CMK (cell line): ENCODE measurements at places on chromosomes 5 and 9.

DNA sequence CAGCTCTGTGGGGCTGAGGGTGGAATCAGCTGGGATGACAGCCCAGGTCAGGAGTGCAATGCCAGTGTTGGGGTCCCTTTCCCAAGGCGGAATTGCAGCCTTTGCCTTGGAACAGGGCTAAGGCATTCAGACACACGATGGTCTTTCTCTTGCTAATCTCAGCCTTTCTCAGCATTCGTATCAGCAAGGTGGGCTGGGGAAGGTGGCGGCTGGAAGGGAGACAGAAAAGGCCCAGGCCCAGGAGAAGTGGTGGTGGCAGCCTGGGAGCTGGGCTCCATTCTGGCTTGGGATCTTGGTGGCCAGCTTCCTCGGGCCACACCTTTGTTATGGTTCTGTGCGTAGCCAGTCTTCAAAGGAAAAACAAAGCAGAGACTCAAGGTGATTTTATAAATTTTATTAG, 1.1 kb upstream of the ARHGEF28 start:
- DNase-seq: no peak

- DNase-seq: no peak
Observed at GRCh38 chr9:99561961-99562565, 259.6 kb upstream of the NR4A3 start.

DNA sequence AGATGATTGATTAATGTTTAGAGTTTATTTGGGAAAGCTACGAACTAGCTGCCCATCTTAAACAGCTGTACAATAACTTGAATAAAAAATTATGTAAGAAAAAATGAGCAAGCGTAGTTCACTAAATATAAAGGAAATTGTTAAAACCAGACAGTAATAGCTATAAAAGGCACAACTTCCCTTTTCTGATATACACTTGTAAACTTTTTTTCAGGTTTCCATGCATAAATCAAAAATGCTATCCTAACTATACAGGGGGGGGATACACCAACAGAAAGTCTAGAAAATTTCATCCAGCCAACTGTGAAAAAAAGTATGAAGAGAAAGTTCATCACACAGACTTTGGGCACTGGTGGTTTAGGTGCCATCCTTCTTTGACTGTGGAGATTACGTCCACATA, 122.3 kb downstream of the NR3C1 start:
- no peak for DNase-seq

- no peak for DNase-seq
Observed at GRCh38 chr9:13568405-13568804, 288.9 kb upstream of the MPDZ start.

- DNase-seq: no peak
Observed at GRCh38 chr9:87236546-87236945, 261.1 kb upstream of the DAPK1 start.

DNA sequence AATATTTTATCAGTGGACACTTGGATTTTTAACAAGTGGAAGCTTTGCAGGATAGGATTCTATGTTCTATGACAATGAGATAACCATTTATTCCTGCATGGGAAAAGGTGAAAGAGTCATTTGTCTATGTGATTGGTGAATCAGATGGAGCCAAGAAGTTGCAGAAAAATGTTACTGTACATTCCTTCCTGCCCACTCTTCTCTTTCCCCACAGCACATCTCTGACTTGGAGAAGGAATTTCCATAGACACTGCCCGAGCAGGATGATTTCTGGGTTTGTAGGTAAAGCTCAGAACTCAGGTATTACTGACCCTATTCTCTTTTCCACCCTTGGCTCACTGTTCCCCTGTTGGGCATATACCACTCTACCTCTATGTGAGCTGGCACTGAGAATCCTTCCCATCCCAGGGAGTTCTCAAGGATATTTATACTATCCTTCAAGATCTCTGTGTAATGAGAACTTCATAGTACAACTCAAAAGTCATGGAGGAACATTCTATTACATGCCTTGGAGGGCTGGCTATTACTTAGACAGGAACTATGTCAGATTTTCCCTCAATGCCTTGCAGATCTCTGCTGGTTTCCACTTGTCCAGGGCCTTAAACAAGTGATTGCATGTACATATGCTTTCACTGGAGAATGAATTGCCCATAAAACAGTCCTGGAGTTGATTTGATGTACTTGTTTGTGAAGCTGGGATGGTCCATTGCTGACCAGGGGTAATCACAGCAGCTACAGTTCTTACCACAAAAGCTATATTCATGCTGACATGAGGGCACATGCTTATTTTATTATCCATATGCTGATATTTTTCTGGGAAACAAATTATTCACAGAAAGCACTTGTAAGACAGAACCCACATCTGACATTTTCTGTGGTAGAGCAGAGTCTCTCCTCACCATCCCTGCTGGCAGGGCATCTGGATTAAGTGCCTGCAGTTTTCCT, 24.1 kb downstream of the SLC1A3 start:
- DNase-seq: no peak

DNA sequence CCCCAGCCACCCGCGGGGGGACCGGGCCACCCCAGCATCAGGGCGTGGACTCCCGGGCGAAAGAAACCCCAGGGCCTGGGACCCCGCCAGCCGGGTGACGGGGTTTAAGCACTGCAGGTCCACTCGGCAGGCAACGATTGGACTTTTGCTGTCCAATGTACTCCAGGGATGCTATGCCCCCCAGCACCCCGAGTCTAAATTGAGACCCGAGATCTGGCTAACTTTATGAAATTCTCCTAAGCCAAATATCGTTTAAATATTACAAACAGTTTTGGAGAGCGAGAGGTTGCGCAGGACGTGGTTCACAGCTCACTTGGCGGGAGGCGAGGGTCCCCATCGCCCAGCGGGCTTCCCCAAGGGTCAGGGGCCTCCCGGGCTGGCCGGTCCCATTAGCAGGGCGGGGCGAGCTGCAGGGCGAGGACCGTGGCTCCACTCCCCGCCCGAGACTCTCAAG, 384 bp upstream of the MRPS2 start:
- DNase-seq: no peak

DNA sequence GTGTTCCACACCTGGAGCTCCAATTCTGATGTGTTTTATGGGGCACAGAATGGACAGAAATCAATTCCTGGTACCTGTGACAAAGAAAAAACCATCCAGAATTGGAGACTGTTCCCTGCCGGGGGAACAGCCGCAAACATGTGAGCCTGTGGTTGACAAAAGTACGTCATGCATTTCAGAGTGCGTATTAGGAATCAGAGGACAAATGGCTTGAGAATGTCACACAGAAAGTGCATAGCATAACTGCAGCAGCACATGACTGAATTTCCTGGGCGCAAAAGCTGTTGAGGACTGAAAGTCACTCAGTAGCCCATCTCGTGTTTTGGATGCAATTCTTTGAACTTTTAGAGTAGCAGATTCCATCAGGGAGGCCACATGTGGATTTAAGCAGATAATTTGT, 85.1 kb downstream of the TRIO start:
- no peak for DNase-seq

DNA sequence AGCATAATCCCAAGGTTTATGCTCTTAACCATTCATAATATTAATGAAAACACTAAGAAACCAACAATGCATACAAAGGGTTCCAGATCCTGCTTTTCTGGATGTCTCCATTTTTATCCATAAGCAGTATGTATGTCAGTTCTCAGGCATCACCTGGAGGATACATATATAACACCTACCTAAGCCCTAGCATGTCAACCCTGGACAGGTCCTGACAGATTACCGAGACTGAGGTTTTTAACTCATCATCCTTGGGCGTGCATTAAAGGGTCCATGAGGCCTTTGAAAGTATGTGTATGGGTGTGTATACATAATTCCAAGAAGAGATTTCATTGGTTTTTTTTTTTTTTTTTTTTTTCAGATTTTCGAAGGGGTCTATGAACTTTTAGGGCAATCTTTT, 70.6 kb downstream of the SH3TC2 start:
- DNase-seq: no peak

DNA sequence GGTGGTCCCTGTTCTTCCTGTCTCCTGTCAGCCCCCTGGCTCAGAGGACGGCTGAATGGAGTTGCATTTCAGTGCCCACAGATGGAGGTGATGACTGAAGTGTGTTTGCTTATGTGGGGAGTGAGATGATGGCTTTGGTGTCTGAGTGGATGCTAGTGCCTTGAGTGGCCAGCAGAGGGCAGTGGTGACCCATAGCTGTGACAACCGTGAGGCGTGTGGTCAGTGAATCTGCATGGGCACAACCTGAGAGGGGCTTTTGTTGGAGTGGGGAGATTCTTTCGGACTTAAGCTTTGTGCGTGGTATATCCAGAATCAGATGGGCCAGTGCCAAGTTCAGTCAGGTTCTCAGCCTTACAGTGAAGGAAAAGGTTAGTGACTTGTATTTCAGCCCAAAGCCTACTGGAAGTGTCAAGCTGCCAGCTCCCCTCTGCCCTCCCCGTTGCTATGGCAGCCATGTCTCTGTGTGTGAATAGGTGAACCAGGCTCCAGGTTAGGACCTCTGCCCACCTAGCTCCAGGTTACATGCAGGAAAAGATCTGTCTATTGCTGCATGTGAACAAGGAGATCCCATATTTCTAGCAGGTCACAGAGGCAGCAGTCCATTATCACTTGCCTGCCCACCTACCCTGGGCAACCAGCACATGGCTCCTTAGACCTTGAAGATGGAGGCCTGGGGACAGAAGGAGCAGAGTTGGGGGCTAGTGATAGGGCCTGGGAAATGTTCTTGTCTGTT, 14.7 kb upstream of the CXXC5 start:
- DNase-seq: no peak

- no peak for DNase-seq
Observed at GRCh38 chr5:106127341-106127781, 1543.4 kb downstream of the EFNA5 start.

- no peak for DNase-seq
Observed at GRCh38 chr5:96709152-96709821, 47.1 kb downstream of the CAST start.

- DNase-seq: no peak
Observed at GRCh38 chr5:1799110-1799601, 481 bp downstream of the MRPL36 start.

- peak; percentile 73 for DNase-seq
Observed at GRCh38 chr5:176541338-176542134, 4.3 kb upstream of the RNF44 start.

DNA sequence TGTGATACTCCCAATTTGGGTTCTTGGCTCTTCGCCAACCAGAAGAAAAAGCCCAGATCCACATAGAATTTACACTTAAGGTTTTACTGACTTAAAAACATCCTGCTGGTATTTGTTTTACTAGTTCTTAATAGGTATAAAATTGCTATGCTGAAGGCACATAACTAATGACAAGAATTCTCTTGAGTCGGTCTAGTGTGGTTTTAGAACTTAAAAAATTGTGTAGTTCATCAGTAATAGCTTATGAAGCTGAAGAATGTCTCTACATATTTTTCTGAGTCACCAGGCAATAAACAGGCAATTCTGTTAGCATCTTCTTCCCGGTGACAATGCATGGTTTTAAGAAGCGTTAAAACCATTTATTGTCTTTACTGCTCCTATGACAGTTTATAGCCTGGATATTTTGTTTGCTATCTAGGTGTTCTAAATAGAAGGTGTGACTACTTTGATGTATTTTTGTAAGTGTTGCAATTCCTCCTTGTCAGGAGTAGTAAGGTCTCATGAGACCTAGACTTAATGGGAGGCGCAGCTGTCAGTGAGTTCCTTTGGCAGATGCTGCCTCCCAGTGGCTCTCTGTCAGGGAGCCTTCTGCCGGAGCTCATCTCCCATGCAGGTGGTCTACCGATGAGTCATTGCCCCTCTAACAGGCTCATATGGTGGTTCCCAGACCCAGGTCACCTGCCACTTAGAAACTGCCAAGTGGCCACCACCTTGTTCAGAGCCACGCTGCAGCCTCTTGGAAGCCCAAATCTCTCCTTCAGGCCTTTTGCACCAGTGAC, 173.8 kb downstream of the MAST4 start:
- DNase-seq: no peak

- no peak for DNase-seq
Observed at GRCh38 chr9:126756876-126757415, 47.9 kb upstream of the ZBTB43 start.

DNA sequence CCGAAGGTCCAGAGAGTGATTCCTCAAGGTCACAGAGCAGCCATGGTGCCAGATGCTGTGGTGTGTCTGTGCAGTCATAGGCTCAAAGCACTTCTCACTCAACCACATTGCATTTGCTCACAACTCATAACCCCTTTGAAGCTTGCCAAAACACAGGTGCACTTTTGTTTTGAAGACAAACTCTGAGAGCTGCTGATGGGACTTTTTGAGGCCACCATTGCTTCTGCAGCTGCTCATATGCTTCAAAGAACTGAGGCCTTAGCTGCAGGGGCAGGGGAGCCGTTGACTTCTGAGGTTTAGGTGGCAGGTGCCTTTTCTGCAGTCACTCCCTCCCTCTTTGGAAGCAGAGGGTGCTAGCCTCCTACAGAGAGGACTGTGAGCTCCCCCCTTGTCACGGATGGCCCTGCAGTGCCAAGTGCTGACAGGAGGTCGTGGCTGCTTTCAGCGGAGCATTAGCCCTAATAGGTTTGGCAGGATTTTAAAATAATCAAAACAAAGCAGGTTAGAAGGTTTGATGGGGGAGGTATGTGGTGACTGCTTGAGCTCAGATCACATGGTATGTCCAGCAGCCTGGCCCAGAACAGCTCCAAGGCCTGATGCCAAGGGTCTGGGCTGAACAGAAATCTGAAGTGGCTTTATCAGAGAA, 232.1 kb downstream of the MAN2A1 start:
- DNase-seq: no peak

GRCh38 chr5:171496456-171496855, 77.0 kb downstream of the FGF18 start:
- no peak for DNase-seq

DNA sequence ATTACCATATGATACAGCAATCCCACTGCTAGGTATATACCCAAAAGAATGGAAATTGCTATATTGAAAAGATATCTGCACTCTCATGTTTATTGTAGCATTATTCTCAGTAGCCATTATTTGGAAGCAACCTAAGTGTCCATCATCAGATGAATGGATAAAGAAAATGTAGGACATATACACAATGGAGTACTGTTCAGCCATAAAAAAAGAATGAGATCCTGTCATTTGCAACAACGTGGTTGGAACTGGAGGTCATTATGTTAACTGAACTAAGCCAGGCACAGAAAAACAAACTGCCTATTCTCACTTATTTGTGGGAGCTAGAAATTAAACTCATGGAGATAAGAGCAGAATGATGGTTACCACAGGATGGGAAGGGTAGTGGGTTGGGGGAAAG, 63.1 kb upstream of the TTC23L start:
- no peak for DNase-seq

DNA sequence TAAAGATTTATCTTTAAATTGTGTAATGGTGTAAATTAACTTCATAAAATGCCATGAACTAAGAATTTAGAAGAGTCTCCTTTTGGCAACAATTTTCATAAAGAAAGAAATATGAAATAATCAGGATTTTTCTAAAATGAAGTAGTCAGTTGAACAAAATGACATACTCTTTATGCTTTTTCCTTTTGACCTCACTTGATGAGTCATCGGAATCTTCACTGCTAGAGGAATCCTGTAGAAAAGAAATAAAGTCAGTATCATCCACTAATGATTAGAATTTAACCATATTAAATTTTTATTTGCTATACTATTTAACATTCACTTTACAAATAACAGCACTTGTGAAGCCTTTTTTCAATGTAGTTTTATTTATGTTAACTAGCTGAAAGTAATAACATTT, 26.1 kb downstream of the CHD1 start:
- no peak for DNase-seq
